ENCODE measurements at places on chromosomes 6 and 20.
A peak's percentile ranks its signal among the peaks of the same experiment; 100 is the strongest.

GRCh38 chr6:85460921-85461797 lies 11.3 kb downstream of the NT5E start:
- DNase-seq = peak; percentile 72

GRCh38 chr6:166411721-166412151 lies 29.0 kb upstream of the MPC1 start:
- peak; percentile 37 for DNase-seq

GRCh38 chr6:79544299-79544927 lies 7.2 kb upstream of the LCA5 start:
- DNase-seq = no peak

- DNase-seq = no peak
Observed at GRCh38 chr6:67219346-67219745, 1415.7 kb upstream of the ADGRB3 start.

GRCh38 chr6:168411130-168411529 lies 29.9 kb upstream of the SMOC2 start:
- DNase-seq = no peak

DNA sequence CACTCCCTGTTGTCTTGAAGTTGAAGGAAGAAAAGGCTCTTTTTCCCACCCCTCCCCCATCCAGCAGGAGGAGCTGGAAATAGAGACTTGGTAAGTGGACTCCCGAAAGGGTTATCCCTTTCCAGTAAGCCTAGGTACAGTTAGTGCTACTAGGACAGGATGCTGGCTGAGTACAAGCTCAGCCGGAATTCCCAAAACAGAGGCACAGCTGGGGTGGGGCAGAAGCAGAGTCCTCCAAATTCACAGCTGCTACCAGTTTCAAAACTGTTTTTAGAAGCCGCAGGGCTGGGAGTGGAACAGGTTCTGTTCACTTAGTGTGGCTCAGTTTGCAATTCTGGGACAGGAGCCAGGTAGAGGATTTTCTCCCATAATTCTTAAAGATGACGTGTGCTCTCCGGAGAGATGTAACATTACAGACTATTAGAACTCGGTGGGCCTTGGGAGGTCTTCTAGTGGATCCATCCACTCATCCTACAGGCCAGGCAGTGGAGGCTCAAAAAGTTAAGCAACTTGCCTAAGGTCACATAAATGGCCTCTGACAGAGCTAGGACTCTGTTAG lies 19.0 kb upstream of the UTRN start:
- DNase-seq = no peak

GRCh38 chr20:19486446-19486845 lies 271.6 kb upstream of the RIN2 start:
- DNase-seq = no peak

- no peak for DNase-seq
Observed at GRCh38 chr6:34227761-34228421, 8.8 kb upstream of the HMGA1 start.

DNA sequence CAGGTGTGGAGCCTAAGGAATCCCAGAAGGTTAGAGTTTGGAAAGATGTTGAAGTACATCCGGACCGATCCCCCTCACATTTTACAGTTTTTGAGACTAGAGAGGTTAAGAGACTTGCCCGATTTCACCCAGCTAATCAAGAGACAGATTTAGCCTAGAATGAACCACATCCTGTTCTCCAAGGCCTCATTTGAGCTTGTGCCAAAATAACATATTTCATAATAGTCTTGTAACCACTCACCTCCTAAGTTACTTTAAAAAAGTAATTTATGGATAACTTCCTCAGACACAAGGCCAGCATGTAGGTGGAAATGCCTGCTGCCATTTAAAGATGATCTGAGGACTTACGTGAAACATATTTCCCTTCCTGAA lies 39.8 kb upstream of the ARHGAP18 start:
- DNase-seq = no peak

DNA sequence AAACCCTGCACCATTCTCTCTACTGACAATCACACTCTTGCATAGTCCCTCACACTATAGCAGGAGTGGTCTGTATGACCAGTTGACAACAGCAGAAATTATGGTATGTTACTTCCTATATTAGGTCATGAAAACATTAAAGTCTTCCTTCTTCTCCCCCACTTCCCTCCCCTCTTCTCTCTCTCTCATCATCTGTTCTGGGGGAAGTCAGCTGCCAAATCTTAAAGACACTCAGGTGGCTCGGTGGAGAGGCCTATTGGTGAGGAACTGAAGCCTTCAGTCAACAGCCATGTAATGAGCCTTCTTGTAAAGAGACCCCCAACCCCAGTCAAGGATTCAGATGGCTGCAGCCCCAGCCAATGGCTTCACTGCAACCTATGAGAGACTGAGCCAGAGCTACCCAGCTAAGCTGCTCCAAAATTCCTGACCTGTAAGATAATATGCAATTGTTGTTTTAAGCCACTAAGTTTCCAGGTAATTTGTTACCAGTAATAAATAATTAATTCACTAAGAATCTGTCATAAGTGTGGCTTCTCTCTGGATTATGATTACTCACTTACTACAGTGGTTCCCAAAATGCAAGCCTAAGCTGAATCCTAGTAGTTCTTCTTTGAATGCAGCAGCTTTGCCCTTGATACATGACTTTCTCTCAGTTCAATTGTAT lies 11.2 kb upstream of the TSBP1 start:
- no peak for DNase-seq

GRCh38 chr6:136969930-136970329 lies 47.8 kb downstream of the SLC35D3 start:
- no peak for DNase-seq

GRCh38 chr6:168133168-168133561 lies 54.2 kb upstream of the FRMD1 start:
- no peak for DNase-seq

GRCh38 chr6:166025149-166025898 lies 142.3 kb downstream of the TBXT start:
- DNase-seq = no peak

DNA sequence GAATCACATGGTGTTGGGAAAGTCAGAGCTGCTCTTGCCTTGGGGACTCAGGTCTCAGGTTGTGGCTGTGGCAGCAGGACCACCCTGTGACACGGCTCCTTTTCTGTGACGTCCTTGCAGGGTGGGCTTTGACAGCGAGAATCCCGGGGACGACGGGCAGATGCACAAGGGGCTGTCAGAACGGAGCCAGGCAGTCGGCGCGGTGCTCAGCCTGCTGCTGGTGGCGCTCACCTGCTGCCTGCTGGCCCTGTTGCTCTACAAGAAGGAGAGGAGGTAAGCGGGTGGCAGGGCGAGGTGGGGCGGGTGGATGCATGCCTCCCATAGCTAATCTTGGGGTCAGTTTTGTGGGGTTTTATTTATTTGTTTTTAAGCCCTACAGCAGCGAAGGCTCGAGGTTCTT lies 19.2 kb upstream of the SLC22A1 start:
- DNase-seq = no peak

- no peak for DNase-seq
Observed at GRCh38 chr6:90249034-90249433, 47.6 kb downstream of the BACH2 start.
